ELF-1 (cell line): ENCODE measurements at places on chromosomes 4 and X.

GRCh38 chr4:77110730-77111129 lies 34.9 kb upstream of the CCNI start:
- DNase-seq = no peak

DNA sequence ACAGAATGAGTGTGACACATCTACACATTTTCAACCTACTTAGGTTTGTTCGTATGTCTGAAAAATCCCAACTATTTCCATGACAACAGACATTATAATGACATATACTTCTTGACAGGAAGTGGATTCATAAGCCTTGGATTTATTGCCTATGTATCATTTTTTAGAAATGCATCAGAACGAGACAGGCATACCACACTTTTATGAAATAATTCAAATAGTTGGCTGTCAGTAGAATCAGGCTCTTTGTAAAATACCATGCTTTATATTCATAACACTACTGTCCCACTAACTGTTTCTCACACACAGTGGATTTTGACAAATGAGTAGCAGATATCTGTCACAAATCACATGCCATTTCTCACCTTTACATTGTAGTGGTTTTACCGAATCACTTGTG lies 173.2 kb downstream of the BEND2 start:
- no peak for DNase-seq

DNA sequence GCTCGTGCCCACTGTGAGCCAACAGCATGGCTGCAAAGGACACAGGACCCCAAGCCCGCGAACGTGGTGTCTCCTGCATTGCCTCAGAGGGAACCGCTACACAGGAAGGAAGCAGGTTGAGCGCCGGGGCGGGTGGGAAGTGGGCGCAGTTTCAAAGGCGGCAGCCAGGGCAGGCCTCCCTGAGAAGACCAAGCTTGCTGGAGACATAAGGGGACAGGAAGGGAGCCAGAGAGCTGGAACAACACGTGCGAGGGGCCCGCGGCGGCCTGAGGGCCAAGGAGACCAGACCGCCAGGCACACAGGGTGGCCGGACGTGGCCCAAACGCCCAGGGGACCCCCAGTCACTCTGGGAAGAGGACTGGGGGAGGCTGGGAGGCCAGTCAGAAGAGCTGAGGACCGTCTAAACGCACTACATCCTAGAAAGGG lies 32.0 kb downstream of the CTBP1 start:
- DNase-seq = no peak

- DNase-seq = no peak
Measured at GRCh38 chrX:40368611-40369061, 212.1 kb upstream of the ATP6AP2 start.

DNA sequence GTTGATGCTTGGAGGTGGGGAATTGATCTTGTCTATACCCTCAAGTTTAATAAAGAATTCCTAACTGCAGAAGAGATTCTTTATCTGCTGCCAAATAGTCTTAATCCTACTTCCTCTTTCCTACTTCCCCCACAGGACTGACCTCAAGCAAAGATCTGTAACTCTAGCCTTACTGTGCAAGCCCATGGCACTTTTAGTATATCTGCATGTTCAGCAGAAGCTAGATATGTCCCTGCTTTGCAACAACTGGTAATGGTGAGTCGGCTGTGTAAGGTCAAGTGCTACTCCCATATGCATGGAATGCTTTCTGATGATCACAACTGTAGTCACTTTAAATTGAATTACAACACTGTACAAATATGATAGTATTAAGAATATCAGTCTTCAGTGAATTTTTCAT lies 26.3 kb upstream of the PDS5A start:
- DNase-seq = no peak

- DNase-seq = no peak
Measured at GRCh38 chr4:61254406-61254805, 54.3 kb downstream of the ADGRL3 start.

DNA sequence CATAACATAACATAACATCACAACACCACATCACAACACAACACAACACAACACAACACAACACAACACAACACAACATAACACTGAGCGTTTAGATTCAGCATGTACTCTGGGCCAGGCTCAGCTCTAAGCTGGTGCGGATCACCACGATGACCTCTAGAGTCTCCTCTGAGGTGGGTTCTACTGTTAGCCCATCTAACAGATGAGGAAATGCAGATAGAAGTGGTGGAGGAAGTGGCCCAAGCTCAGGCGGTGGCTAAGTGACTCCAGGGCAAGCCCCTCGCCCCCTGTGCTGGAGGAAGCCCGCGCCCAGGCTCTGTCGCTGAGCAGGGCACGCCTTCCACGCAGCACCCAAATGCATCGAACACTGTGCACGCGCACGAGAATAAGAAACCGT lies 45.3 kb upstream of the CDKN2AIP start:
- peak; percentile 18 for DNase-seq

DNA sequence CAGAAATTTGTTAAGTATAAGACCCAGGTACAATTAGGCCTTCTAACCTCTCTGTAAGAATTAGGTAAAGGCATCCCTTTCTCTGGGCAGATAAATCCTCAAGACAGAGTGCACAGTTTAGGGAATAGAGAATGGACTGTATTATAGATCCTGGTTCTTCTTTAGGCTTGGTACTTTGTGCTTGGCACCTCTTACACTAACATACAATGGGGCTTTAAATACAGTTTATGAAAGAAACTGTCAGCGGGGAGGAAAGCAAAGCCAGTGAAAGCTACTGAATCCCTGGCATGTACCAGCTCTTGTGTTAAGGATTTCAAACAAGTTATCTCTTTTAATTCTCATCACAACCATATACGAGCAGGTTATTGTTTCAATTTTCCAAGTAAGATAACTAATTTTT lies 1350.0 kb downstream of the ADGRL3 start:
- no peak for DNase-seq

DNA sequence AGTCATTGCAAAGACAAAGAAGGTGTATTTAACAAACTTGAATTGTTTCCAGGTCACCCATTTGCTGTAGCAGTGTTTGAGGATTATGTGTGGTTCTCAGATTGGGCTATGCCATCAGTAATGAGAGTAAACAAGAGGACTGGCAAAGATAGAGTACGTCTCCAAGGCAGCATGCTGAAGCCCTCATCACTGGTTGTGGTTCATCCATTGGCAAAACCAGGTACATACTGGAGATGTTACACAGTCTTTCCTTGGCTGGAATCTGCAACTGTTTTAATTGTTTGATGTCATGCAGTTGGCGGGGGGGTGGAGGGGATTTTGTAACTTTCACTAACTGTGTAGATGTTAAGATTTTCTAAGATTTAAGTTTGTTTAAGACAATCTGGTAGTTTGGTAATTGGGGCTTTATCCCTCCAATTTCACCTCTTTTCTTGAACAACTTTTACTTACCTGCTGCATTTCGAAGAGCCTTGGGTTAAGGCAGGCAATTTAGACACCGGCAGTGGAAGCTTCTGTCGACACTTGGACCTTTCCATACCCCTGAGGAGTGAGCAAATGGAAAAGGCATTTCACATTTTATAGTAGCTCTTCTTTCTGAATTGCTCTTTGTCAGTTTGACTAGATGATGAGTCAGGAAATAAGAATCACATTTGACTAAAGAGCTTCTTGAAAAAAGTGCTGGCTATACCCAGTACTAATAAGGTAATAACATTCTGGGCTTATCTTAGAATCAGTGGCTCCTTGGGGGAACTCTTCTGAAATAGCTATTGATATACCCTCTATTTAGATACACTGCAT lies 67.4 kb downstream of the EGF start:
- no peak for DNase-seq

- DNase-seq = no peak
Measured at GRCh38 chrX:22686138-22686541, 313.6 kb upstream of the DDX53 start.

DNA sequence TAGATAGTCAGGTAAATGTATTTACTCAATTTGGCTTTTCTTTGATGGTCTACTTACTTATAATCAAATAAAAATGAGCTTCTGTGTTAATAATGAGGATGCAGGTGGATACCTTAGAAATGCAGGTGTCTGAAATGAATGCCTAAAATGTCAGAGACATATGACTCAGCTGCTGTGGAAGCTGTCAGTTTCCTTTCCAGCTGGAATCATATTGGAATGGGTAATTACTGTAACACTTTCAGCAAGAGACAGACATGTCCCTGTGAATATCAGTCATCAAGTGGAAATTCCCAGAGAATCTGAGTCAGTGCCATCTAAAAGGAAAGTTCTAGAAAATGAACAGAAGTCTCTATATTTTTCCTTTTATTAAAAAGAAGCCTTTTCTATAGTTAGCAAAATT lies 783.0 kb upstream of the AADAT start:
- no peak for DNase-seq

GRCh38 chr4:55169352-55169961 lies 44.1 kb upstream of the KDR start:
- DNase-seq = peak; percentile 94

GRCh38 chr4:136283977-136284376 lies 1248.3 kb downstream of the PCDH18 start:
- no peak for DNase-seq

GRCh38 chrX:21176921-21177571 lies 197.2 kb upstream of the CNKSR2 start:
- DNase-seq = no peak

- DNase-seq = no peak
Measured at GRCh38 chr4:130068072-130068471, 972.1 kb downstream of the C4orf33 start.

DNA sequence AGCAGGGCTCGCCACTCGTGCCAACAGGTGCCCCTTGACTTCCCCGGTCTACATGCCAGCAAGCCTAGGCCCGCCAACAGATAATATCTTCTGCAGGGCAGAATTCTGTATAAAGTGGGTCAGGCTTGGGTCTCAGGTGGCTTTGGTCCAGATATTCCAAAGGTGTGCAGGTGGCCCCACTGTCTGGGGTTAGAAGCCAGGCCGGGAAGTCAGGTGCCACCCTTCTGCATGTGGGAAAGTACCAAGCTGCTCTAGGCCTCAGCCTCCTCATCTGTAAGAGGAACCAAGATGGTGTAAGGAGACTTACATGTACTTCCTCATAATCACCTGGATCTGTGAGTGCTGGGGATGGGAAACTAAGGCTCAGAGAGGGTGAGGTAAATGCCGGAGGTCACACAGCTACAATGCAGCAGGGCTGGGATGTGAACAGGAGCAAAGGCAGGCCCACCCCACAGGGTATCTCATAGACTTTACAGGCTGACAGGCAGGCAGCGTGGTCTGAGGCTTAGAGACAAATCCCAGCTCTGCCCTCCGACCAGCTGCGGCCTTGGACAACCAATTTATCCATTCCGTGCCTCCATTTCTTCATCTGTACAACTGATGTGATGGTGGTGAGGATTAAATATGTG lies 35.9 kb downstream of the WDR1 start:
- DNase-seq = no peak

DNA sequence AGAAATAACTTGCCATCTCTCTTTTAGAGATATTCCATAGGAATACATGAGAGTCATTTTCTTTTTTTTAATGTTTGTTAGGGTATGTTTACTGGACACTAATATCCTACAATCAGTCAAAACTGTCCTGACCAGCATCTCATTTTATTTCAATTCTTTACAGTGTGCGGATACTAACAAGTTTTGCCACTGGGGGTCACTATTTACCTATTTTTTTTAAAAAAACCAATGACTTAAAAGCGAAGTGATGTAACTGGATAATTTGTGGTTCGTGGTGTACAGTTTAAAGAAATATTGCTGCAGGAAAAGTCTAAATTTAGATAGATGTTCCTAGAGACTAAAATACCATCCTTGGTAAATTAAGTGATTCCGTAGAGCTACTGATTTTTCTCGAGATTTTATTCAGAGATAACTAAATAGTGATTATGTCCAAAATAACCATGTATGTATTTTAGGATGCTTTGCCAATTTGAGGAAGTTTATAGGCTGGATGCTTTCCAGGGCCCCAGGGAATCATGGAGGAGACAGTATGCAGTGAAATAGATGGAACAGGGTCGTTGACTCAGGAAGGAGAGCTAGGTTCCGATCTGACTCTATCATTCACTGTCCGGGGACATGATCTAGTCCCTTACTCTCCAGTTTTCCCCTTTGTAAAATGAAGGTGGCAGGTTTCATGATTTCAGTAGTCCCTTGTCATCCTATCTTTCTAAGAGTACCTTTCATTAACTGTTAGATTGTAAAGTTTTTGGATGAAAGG lies 34.0 kb upstream of the GNPDA2 start:
- no peak for DNase-seq

GRCh38 chrX:153565996-153566580 lies 32.9 kb downstream of the CCNQ start:
- peak; percentile 68 for DNase-seq

DNA sequence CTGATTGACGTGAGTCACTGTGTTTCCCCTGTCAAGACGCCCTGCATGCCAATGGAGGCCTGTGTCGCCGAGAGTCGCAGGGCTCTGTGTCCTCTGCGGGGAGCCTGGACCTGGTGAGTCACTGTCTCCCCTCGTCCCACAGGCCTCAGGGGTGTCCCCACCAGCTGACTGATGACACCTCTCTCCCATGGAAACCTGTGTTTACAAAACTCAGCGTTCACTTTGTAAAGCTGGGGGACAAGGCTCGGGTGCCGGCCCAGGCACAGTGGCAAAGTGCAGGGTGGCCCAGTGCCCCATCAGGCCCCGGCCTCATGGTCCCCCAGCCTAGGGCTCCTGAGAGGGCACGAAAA lies 21.2 kb upstream of the HGFAC start:
- no peak for DNase-seq

DNA sequence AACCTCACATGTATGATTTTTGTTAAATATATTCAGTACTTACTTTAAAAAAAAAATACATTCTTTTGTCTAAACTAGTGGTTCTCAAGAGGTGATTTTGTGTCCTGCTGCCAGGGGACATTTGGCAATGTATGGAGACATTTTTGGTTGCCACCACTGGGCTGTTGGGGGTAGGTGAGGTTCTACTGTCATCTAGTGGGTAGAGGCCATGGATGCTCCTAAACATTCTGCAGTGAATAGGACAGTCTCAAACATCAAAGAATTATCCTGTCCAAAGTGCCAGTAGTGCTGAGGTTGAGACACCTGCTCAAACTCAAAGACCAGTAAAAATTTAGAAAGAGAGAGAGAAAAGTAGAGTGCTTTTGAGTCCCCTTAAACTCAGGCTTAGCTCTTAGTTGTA lies 32.9 kb upstream of the PGM2 start:
- no peak for DNase-seq

DNA sequence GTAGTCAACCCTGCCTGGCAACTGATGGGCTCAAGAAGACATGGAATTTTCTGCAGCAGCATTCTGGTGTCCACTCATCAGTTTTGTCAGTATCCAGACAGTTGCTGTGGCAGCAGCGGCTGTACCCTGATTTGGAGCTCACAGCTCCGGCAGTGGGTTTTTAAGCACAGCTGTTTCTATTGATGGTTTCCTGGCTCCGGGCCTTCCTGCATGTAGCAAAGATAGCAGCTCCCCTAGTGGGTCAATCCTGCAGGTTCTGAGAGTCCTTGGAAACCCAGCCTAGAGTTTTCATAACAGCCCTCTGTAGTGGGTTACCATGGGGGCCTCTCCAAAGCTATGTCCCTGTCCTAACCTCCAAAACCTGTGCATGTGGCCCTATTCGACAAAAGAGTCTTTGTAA lies 84.0 kb upstream of the ATP6AP2 start:
- DNase-seq = peak; percentile 42

- no peak for DNase-seq
Measured at GRCh38 chrX:149458586-149458985, 46.5 kb downstream of the IDS start.

GRCh38 chrX:54785901-54786300 lies 12.2 kb downstream of the ITIH6 start:
- DNase-seq = peak; percentile 56
